ENCODE measurements at places on chromosomes 3 and 15.
A peak's percentile ranks its signal among the peaks of the same experiment; 100 is the strongest.

GRCh38 chr3:29346828-29347227, 66.0 kb downstream of the RBMS3 start:
- DNase-seq, result no peak

- DNase-seq, result peak; percentile 62
Measured at GRCh38 chr3:172065527-172065926, 26.1 kb downstream of the FNDC3B start.

DNA sequence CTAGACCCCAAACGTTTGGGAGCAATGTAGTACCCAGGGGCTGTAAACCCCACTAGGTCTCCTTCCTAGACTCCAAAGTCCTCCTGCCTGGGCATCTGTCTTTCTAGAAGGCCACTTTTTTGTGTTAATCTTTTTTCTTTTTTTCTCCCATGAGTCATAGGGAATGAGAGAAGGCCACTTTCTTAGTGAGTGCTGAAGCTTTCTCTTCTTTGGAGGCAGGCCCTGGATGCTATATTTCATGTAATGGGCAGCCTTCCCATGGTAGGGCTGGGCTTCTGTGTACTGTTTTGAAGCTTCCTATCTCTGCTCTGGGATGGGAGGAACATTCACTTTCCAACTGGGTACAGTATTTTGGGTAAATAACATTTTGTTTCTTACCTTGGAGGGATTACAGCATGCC, 15.2 kb upstream of the RTP2 start:
- DNase-seq, result no peak

- DNase-seq, result no peak
Measured at GRCh38 chr3:38578081-38578475, 71.4 kb downstream of the SCN5A start.

GRCh38 chr3:15273227-15273626, 59.2 kb downstream of the SH3BP5 start:
- no peak for DNase-seq

DNA sequence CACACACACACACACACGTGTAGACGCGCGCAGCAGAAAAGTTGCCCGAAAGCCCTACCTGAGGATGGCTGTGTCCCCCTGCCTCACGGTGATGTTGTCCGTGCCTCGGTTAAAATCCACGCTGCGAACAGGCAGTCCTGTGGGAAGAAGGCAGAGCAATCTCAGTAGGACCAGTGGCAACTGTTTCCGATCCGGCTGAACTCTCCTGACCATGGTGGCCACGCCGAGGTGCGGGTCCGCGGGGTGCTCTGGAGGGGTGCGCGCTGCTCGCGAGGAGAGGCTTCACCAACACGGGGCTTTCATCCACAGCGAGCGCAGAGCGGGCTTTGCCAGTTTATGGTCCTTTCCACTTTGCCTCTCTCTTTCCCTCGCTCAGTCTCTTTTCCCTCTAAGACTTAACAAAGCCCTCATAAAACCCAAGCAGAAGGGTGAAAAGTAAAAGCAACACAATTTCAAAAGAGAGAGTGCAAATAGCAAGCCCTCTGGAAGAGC, 422 bp downstream of the LSAMP start:
- peak; percentile 19 for DNase-seq

DNA sequence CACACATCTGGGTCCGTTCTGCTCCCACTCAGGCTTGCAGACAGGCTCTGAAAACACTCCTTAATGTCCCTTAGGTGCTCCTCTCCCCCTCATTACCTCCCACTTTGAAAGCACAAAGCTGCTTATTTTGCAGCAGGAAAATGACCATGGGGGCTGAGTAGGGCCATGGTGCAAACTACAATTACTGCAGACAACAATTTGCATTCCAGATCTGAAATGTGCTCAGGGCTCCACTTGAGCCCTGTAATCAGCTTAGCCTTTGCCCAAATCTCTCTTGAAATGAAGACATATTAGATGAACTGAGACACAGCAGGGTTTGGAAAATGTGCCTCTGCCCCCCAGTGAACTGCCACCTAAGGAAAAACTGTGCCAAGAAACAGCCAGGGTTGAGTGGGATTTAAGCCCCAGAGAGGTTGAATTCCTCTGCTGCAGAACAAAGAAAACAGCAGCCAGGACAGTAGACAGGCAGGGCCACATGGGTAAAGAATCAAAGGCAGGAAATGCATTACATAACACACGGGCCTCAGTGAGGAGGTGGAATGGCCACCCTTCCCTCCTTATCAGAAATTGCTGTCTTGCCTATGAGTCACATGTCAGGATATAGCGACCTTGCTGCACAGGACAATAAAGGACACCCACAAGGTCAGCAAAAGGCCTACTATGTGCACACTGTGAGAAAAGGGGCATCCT, 126.8 kb upstream of the ARHGEF3 start:
- DNase-seq, result no peak

DNA sequence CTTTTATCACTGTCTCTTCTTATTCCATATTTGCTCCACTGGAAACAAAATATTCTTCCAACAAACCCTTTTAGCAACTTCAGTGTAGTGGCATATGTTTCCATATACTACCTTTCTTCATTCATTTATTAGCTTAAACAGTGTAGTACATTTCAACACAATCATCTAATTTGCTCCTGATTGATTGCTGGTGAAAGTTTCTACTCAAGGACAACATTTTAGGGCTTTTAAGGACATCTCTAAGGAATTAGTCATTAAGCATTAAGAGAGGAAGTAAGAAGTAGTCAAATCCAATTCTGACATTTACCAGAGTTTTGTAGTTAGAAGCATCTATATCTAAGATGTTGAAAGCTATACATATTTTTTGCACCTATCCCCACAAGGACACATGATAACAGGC, 55.8 kb downstream of the RSRC1 start:
- no peak for DNase-seq

- no peak for DNase-seq
Measured at GRCh38 chr3:117881210-117881609, 1153.4 kb downstream of the IGSF11 start.

DNA sequence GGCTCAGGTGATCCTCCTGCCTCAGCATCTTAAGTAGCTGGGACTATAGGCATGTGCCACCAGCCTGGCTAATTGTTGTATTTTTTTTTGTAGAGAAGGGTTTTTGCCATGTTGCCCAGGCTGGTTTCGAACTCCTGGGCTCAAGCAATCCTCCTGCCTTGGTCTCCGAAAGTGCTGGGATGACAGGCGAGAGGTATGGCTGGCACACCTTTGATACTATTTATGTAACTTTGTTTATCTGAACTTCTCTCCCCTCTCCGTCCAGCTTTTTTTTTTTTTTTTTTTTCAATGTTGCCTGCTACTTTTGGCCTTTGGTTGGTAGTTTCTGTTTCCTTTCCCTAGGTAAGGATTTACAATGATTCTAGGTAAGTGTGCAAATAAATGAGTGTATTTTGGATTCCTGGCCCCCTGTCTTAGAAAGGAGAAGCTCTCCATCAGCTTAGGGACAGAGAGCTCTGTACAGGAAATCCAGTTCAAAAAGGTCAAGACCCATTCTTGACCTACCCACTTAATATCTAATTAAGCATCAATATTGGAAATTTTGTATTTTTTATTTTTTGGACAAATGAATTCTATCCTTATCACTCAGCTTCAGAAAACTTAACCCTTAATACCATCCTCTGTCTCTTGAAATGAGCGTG, 6.8 kb downstream of the ARL6IP5 start:
- no peak for DNase-seq

DNA sequence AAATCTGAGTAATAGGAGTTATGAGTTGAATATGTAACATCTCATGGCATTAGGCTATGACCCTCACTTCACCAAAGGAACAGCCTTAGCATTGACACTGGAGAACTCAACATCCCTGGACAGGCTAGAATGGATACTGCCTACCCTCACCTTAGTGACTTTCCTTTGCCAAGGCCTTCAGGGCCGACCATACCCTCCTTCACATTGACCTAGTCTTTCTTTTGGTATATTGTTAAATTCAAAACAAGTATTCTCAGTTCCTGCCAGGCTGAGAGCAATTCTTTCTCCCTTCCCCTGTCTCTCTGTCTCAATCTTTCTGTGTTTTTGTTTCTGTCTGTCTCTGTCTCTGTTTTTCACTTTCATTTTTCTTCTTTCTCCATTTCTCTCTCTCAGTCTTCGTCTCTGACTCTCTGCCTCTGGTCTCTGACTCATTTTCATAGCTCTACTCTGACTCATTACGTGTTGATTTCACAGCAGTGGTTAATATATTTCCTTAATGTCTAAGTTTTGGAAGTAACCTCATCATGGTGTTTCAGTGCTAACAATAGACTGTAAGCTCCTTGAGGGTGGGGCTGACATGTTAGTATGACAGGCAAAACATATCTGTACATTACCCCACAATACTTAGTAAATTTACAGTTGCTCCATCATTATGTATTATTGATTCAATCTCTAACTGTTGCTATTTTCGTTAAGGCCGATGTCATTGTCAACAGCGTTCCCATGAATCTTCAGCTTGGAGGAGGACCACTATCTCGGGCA, 32.5 kb downstream of the PARP15 start:
- no peak for DNase-seq

DNA sequence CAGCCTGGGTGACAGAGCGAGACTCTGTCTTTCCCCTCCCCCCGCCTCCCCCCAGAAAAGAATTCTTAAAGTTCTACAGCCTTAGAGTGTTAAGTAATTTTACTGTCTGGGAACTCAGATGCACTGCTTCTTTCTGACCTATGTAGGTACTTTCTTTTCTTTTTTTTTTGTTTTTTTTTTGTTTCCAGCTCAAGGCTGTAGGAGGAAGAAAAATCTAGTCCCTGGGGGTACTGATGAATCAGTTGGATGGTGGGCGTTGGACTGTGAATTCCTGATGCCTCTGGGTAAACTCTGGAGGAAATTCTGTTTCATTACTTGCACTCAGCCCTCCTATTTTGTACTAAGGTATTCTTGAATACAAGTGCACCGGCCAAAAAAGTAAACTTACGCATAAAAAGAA, 10.8 kb downstream of the GHRL start:
- DNase-seq, result no peak

GRCh38 chr15:84824260-84825007, 7.3 kb downstream of the ALPK3 start:
- no peak for DNase-seq

DNA sequence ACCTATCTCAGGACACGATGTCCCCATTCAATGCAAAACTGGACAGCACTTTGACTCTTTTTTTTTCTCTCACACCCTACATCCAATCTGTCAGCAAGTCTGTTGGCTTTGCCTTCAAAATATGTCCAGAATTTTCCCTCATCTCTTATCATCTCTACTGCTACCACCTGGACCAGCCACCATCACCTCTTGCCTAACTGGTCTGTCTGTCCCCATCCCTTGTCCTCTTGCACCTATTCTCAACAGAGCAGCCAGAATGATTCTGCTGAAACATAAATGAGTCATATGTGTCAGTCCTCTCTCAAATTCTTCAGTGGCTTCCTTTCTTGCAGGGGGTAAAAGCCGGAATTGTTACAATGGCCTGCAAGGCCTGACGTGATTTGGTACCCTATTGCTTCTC, 105.8 kb downstream of the CYP19A1 start:
- DNase-seq, result no peak

DNA sequence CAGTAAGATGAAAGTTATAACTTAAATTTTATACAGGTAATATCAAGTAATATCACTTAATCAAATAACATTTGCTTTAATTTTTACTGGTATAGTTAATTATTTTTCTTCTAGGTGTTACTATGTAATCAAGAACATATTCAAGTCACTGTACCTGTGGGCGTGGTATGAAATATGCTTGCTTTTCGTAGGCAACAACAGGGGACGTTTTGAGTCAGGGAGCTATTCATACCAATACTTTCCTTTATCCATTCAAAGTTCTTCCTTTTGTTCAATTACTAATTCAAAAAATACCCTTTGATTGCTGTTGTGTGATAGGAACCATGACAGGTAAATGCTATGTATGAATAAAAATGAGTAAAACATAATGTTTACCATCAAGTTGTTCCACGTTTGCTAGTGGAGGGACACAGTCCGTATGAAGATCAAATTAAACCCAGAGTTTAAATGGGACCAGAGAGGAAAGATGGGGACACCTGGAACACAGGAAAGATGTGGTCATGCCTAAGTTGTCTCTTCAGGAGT, 654.0 kb upstream of the KCNMB2 start:
- DNase-seq, result no peak

DNA sequence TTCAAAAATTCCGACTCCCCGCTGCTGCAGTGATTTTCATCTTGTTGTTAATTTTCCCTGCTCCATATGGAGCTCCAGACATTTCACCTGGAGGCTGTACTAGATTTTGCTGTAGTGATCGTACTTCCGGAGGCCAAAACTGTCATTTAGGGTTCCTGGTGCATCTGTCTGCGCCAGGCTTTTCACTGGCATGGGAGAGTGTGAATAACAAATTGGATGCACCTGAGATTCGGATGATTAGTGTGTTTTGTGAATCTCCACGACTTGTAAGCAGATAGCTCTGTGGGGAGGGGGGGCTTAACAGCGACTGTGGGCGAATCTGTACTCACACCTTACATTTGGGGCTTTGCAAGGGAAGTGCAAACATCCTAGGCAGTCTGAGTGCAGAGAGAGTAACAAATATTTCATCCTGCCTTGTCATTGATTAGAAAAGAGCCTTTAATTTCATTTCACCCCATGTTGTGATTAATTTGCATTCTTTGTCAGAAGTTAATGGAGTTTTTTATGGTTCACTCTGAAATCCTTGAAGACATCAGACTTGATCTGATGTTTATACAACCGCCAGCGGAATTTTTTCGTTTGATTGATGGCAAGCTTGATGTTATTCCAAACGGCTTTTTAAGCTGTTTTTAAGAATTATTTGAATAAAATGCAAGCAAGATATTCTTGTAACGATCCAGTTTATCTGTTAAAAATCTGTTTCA, 92.5 kb upstream of the SKOR1 start:
- no peak for DNase-seq

DNA sequence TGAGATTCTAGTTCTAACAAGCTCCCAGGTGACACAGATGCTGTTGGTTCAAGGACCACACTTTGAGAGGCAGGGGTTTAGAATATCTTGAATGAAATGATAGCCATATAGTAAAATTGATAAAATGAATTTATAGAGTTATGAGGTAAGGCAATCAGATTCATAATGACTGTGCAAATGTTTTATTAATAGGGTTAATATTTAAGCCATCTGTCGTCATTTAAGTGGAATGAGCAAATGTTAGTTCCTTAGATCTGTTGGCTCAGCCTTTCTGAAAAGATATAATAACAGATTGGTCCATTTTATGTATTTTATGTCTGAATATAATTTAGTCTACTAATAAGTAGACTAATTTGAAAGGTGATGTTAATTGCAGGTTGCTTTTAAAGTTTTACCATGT, 12.9 kb downstream of the REC114 start:
- no peak for DNase-seq
